ENCODE measurements at places on chromosomes 2 and 18.

GRCh38 chr2:159616286-159616701 lies at the start of gene BAZ2B:
BAZ2B (minus strand) TSS chr2:159616548; CDS start chr2:159478719, 137,829 bp downstream.
- DNase-seq: no peak

DNA sequence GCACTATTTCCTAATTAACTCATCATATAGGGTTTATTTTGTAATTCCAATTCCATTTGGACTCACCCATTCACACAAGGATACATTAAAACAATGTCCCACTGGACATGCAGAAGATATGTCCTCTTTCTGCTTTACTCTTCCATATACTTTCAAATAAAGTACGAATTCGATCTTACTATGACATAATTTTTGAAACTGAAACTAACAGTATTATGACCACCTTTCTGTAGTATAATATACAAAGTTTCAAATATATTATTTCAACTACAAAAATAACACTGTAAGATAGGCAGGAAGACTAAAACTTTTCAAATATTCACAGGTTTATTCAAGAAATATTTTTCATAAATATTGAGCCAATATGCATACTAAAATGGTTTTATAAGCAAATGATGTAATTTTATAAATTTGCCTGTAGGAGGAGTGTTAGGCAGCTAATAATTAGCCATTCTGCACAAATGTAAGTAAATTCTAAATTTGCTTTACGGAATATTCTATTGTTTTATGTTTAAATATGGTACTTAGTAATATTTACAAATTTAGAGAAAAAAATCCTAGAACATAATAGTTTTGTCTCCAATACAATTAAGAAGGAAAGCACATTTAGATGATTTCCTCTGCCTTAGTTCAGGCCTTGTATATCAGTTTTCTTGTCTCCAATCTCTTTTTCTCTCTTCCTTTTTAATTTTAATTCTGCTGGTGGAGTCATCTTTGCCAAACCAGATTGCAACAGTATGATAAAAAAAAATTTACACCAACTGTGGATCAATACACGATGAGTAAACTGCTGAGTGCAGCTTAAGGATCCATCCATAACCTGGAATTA lies 85.9 kb downstream of the CERKL start:
- no peak for DNase-seq

DNA sequence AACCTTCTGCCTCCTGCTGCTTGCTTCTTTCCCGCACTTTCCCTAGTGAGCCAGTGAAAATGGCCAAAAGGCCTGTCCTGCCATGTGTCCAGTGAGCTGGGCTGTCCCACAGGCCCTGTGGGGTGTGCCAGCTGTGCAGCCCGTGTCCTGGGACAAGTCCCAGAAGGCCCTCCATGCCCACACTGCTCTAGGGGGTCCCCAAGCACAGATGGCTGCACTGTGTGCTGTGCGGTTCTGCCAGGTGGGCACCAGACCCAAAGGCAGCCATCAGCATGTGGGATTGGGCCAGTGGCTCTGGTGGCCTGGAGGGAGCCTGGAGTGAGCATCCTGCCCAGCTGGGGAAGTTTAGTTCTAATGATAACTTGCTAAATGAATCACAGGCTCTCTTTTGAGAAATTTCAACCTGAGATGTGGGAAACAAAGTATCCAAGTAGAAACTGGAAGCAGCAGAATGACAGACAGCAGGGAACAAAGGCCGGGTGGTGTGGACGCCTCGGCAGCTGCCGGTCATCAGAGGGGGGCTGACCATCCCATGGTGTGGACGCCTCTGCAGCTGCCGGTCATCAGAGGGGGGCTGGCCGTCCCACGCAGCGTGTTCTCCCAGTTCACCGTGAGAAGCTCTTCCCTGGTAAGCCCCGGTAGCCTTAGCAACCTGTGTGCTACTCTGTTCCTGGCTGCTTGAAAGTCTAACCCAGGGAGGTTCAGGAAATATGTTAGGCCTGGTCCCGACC lies 9.9 kb upstream of the CNDP2 start:
- no peak for DNase-seq

DNA sequence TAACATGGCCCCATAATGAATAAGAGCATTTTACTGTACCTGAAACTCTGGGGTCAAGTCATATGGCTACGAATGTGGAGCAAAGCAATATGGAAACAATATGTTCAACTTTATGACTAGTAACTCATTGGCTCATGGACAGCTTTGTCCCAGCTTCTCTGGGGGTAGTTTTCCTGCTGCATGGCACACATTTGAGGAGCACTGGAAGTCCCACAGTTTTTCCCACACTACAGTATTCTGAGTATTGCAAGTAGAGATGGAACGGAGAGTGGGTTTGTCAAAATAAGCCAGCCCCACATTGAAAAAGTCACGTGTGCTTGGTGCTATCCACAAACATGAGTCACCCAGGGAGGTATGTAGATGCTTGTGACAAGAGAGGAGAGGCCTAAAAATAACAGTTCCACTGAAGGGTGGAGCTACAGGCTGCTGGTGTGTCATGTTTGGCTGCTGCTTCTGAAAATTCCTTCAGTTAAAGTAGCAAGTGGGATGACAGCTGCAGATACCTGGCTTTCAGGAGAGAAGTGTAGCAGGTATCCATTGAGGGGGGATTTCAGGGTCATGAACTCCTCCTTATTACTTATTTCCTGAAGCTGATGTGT lies 48.2 kb upstream of the CTAGE1 start:
- peak; percentile 21 for DNase-seq

GRCh38 chr2:193549661-193550060 lies 1354.9 kb upstream of the TMEFF2 start:
- DNase-seq: no peak

GRCh38 chr18:30597202-30597601 lies 445.3 kb downstream of the DSC3 start:
- DNase-seq: no peak

- no peak for DNase-seq
These were observed 25.6 kb upstream of the PRLH start for GRCh38 chr2:237540823-237541222.

GRCh38 chr18:46324087-46324955 lies 220.1 kb downstream of the HAUS1 start:
- no peak for DNase-seq

DNA sequence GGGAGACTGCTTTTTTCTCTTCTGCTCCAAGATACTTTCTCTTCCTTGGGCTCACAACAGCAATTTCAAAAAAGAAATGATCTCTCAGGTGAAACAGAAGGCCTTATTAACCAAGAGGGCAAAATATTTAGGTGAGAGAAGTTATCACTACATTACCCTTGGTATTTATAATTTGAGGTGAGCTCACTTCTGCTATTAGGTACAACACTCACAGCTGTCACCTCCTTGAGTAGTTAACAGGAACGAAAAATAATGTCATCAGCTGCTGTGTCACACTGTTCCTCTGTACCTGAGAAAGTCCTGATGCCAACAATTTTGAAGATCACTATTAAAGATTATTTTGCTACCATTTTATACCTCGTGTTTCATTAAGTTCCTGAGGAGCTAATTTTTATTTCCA lies 205.0 kb downstream of the DLGAP1 start:
- no peak for DNase-seq

GRCh38 chr2:241189093-241189855 lies 797 bp downstream of the ANO7 start:
- no peak for DNase-seq

All from stimulated activated CD8-positive, alpha-beta memory T cell treated with anti-CD3 and anti-CD28 coated beads, Interleukin-4, amount 100 ng/mL, for 4 hours (primary cell).